ENCODE measurements at places on chromosomes 11 and 22.

- DNase-seq = no peak
Observed at GRCh38 chr11:115085461-115086210, 407.3 kb downstream of the NXPE2 start.

DNA sequence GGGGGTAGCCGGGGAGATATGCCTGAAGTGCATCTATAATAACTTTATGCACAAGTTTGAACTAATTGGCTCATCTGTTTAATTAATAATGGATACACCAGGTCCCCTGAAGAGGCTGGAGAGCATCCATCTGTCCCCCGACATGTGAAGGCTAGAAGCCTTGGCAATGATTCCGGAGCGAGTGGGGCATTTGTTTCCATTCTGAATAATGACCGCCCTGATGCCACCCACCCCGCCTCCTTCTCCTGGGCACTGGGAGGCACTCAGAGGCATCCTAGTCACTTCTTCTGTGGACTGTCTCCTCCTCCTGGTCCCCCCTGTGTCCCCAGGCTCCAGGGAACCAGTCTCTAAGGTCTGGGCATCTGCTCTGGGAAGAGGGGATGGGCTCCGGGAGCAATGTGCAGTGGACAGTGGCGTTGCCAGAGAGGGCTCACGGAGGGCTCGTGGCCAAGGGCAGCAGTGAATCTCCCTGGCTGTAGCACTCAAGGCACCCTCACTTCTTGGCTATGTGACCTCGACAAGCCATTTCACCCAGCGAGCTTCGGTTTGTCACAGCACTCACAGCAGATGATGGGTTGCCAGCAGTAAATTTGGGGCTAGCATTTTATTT, 64.7 kb downstream of the TSPAN18 start:
- no peak for DNase-seq

DNA sequence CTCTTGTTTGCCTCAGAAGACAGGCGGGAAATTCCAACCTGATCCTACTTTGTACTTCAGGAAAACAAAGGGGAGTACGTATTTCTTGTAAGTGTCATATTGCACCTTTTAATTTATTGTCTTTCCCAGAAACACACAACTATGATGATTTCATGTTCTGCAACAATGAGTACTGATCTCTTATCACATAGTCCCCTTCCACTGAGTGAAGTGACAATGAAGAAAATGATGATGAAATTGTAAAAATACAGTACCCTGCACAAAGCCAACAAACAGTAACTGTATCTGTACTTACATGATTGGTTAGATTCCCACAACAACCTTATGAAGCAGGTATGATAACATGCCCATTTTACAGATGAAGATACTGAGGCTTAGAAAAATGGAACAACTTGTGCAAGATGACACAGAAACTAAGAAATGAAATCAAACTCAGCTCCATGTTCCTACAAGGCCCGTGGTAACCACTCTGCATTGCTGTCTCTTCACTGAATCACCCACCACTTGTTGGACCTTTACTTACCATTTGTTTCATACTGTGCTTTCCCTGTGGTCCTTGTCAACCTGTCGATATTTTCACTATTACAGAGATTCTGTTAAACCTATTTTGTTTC, 37.5 kb downstream of the SLC1A2 start:
- DNase-seq = no peak

DNA sequence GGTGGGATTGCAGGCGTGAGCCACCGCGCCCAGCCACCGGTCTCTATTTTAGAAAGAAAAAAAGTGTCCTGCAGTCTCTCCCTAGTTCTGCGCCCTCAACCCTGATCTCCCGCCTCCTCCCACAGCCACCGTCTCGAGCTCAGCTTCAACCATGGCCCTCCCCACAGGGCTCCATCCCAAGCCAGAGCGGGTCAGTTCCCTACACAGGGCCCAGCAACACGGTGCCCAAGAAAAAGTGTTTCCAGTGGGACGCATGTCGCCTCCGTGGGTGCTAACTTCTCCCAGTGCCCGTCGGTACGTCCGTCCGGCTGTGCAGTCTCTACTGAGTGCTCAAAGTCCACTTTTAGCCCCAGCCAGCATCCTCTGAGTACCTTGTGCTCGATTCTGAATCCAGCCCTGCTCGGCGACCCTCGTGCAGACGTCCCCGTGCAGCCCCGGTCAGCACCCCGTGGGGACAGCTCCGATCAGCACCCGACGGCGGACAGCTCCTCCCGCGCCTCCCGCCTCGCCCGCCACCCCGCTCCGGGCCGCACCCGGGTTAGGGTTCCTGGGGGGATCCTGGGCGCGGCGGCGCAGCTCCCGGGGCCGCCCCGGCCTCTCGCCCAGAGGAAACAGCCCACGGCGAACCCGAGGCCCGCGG, 657 bp upstream of the MAPK8IP2 start:
- peak; percentile 39 for DNase-seq

GRCh38 chr11:126776119-126776518, 224.5 kb downstream of the KIRREL3 start:
- no peak for DNase-seq

DNA sequence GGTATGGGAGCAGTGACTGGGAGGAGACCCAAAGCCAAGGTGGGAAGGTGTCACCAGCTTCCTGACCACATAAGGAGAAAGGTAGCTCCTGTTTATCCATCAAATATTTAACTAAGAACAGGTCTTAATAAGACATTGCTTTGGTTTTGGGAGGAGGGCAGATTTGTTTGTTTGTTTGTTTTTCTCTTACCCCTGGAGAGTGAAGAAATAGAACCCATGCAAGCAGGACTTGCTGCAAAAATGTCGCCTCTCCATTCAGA, 26.2 kb upstream of the CD44 start:
- no peak for DNase-seq

- no peak for DNase-seq
Observed at GRCh38 chr11:47417712-47418111, 8.5 kb downstream of the PSMC3 start.

DNA sequence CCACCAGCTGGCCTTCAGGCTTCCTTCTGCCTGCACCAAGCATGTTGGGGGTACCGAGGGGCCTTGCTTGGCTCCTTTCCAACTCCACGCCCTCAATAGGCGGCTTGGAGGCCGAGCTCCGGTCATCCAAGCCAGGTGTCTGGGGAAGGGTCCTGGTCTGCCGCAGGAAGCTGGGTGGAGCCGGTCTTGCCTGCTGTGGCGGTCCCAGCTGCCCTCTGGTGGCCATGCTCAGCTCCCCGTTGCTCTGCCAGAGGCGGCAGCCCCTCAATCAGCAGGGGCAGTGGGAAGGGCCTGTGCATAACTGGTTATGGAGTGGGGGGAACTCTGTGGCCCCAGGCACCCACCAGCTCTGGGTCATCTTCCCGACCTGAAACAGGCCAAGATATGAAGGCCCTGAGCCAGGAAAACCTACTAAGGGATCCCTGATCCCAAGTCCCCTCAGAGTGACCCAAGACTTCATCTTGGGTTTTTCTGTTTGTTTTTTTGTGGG, 3.2 kb downstream of the ARVCF start:
- DNase-seq = peak; percentile 46

DNA sequence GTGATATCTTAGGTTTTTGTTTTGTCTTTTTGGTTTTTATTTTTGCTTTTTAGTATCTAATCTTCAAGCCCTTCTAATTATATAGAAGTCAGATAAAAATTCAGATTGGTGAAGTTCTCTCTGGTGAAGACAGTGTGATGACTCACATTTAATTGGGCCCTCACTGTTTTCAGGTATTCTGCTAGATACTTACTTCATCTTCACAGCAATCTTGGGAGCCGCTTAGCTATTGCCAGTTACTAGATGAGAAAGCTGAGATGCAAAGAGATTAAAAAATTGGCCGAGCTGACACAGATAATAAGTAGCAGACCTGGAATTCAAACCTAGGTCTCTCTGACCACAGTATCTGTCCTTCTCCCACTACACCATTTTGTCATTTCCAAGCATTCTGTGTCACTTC, 75.0 kb downstream of the PPP2R1B start:
- no peak for DNase-seq

- DNase-seq = no peak
Observed at GRCh38 chr22:30859714-30860095, 108.9 kb downstream of the MORC2 start.

DNA sequence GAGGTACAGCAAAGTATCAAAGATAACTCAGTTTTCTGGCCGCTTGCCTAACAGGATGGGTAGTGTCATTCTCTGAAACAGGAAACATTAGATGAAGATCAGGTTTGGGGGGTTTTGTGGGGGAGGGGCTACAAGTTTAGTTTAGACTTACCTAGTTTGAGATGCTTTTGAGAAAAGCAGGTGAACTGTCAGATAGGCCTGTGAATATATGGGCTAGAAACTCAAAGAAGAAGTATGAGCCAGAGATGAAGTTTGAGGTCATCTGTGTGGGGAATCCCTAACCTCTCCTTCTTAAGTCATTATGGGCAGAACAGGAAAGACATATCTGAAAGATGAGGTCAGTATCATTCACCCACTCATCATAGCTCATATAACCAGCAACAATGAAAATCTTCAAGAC, 11.9 kb downstream of the HOATZ start:
- DNase-seq = peak; percentile 83

DNA sequence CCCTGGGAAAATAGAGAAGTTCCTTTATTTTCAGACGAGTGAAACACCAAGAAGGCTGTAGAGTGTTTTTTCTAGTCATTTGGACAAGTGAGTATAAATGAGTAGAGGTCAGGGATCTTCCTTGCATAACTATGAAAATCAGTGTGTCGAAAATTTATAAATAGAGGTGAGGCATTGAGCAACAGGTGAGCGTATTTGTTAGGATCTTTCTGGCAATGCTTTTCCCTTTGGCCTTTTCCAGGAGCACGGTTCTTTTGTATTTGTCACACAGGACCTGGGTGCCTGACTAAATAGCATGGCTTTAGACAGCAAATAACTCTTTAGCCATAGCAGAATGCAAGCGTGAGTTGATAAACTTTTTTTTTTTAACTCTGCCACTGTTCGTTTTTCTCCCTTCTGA, 19.6 kb upstream of the ARHGAP42 start:
- DNase-seq = no peak

- DNase-seq = no peak
Observed at GRCh38 chr11:79514290-79514689, 73.5 kb upstream of the TENM4 start.

- DNase-seq = no peak
Observed at GRCh38 chr11:15541079-15541478, 426.4 kb downstream of the INSC start.

GRCh38 chr22:17401728-17402127, 32.5 kb downstream of the CECR2 start:
- DNase-seq = no peak

- DNase-seq = peak; percentile 82
Observed at GRCh38 chr11:33197915-33198727, 36.8 kb upstream of the CSTF3 start.

DNA sequence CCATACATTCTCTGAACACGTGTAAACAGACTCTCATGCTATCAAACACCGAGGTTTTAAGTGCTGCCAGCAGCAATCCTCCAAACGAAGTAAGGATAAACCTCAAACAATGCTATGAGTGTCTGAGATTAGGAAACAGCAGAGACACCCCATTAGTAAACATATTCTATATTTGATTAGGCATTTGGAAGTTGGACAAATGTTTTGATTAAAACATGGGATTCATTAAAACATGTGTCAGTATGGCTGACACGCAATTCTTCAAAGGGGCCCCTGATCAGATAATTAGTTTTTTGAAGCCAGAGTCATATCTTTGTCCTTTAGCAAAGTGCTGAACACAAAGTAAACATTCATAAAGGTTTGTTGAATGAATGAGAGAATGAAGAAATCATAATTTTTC, 33.2 kb upstream of the BLID start:
- DNase-seq = no peak

DNA sequence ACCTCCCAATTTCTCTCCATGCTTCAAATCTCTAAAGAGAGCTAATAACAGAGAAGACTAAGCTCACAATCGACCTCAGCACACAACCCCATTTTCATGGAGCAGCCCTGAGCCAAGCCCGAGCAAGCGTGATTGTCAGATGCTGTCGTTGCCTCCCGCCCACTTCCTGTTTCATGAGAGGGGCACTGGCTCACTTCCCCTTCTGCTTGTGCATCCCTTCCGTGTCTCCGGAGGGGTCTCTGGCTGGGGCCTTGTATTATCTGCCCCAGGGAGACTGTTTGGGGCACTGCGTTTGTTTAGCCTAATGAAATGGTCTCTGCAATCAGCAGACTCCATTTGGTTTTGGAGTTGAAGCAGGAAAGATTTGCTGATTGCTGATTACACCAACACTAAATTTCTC, 181.3 kb upstream of the SEZ6L start:
- DNase-seq = no peak

GRCh38 chr22:50581950-50582492, 628 bp downstream of the CHKB start:
- DNase-seq = no peak

Measured in inflammatory macrophage treated with lipopolysaccharide for 1 hour (primary cell).